Activated CD4-positive, alpha-beta T cell treated with anti-CD3 and anti-CD28 coated beads, Interleukin-2, amount 50 U/mL, for 4 hours (primary cell): ENCODE measurements at places on chromosomes 4 and X.

DNA sequence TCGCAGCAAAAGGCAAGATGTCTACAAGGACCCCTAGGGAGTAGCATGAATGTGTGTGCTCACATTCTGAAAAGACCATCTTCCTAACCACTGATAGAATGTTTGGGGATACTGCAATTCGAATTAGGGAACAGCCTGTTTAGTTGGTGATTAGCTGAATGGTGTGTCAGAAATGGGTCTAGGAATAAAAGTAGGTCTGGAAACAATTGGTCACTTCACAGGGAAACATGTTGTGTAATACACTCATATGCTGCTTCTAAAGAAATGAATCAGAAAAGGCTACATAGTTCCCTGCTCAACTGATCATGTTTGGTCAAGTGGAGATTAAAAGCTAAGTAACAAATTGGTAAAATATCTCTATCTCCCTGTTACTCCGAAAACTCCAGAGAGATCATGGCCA is 2362.4 kb upstream of the TENM3 start:
- DNase-seq: no peak

DNA sequence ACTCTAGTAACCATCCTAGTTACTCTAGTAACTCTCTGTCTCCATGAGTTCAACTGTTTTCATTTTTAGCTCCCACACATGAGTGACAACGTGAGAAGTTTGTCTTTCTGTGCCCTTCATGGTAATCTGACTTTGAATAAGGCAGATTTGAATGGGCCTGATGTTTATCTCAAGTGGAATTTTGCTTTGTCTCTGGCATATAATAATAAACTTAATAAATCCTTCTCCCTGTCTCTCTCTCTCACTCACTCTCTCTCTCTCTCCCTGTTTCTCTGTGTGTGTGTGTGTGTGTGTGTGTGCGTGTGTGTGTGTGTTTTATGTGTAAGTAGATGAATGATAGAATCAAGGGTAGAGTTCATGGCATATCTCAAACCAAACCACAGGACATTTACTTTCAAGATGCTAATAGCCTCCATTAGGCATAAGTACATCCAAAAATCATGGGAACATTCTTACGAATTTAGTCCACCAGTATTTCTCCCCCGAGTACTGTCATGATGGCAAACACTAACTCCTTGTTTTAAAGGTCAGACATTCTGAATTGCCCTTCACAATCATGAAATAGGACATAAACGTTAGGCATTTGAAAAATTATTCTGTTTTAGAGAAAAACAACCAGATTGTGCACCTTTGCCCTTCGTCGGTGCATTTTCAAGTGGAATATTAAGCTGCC is 193.1 kb downstream of the SPATA18 start:
- no peak for DNase-seq

DNA sequence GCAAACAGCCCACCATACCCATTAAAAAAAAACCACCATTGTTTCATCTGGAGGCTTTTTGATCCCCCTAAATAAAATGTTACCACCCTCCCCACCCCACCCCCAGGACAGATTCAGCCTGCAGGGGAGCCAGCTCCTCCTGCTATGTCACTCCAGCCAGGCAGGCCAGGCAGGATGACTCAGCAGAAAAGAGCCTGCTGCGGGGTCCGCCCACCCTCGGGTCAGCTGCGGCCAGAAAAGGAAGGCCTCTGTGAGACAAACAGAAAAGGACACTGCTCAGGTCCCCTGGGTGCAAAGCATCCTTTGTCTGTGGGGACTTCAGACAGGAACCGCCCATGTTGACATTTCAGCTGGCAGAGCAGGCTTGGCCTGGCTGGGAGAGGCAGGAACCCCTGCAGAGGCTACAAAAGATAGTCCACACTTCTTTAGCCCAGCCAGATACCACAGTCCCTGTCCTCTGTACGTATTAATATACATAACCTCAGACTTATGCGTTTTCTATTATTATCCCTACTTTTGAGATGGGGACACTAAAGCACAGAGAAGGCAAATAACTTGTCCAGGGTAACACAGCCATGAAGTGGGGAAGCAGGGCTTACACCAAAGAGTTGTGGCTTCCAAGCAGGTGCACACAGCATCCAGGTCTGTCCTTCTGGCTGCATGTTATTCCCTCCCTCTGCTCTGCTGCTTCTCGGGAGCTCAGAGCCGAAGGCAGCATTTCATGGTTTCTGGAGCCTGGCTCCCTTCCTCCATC is 147.7 kb downstream of the CPEB2 start:
- no peak for DNase-seq

- no peak for DNase-seq
Observed at GRCh38 chrX:96004386-96004785, 680.3 kb upstream of the DIAPH2 start.

DNA sequence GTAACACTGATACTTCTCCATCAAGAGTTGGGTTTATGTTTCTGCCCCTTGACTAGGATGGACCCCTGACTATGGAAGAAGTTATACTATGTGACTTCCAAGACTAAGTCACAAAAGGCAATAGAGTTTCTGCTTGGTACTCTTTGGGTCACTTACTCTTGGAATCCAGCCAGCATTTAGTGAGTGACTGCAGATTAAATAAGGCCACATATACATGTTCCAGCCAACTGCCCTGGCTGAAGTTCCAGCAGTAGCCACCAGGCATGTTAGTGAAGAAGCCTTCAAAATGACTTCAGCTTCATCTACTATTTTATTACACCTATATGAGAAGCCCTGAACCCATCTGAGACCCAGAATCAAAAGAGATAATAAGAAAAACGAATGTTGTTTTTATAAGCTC is 524.0 kb downstream of the DMD start:
- DNase-seq: no peak

DNA sequence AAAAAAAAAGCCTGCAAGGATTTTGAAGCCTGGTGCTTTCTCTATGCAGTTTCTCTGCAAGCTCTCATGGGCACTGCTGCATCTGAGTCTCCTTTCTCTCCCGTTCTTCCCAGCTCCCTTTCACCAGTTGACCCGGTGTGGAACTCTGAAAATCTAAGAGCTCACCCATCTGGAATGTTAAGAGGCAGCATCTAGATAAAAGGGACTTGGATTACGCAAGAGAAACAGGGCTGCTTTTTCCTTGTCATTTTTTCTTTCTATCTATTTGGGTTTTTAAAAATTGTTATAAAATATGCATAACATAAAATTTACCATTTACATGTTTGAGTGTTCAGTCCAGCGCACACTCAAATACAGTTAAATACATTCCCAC is 95.2 kb upstream of the RPS6KA3 start:
- DNase-seq: no peak
